ENCODE measurements at places on chromosomes 6 and 20. TPM values are rescaled to one million over a fixed set of nuclear protein-coding genes. Genes with fewer than 3 reads are reported as not detected.

BPIFB2 gene
- not detected for total RNA-seq

DNA sequence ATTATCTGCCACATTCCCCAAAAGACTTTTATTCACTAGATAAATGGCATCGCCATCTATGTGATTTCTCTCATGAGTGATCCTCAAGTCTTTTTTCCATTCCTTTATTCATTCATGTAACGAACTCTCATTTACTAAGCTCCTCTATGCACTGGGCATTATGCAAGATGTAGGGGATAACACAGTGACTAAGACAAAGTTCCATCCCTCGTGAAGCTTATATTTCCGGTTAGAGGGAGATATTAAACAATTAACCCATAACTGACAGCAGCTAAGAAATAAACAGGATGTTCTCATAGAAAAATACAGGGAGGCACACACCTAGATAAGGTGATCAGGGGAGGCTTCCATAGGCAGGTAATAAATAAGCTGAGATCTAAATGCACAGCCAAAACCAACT is 17.2 kb upstream of the PREX1 start:
- DNase-seq, result peak; percentile 18

- DNase-seq, result peak; percentile 24
These were observed 476 bp downstream of the IGF2R start for GRCh38 chr6:159969204-159969912.

GRCh38 chr6:129786548-129786947 is 74.6 kb downstream of the TMEM244 start:
- DNase-seq, result peak; percentile 15

GRCh38 chr20:24762371-24762770 is 186.7 kb upstream of the CST7 start:
- DNase-seq, result no peak

All from HT1080 (cell line).